ENCODE measurements at places on chromosomes 7 and 10. TPM values are rescaled to one million over a fixed set of nuclear protein-coding genes. Genes with fewer than 3 reads are reported as not detected.

DNA sequence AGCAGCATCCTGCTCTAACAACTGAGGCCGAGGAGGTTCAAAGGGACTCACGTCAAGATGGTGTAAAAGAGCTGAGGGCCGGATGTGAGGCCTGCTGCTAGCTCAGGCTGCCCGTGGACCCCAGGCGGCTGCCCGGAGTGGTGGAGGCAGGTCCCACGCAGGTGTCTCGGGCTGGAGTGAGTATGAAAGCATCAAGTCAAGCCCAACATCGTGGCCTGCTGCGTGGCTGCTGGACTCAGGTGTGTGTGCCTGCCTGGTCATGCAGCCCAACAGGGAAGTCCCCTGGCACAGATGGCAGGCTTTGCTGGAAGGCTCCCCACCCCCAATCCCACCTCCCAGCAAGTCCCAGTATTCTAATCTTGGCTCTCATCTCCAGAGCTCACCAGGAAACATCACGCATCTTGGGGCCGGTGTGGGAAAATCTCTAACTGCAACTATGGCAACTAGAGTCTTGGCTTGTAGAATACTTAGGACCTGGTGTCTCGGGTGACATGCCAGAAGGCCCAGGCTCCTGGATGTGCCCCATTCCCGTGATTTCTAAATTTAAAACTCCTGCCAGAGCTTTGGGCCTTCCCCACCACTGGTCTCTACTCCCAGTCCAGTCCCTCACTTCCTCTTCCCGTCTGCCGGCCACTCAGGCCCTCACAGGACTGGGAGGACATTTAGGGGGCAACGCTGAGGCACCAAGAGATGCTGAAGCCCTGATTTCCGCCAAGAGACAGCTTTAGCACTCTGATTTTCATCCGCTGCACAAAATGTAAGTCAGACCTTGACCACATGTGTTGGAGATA, 85.9 kb downstream of the PRKAG2 start:
- DNase-seq: no peak

DNA sequence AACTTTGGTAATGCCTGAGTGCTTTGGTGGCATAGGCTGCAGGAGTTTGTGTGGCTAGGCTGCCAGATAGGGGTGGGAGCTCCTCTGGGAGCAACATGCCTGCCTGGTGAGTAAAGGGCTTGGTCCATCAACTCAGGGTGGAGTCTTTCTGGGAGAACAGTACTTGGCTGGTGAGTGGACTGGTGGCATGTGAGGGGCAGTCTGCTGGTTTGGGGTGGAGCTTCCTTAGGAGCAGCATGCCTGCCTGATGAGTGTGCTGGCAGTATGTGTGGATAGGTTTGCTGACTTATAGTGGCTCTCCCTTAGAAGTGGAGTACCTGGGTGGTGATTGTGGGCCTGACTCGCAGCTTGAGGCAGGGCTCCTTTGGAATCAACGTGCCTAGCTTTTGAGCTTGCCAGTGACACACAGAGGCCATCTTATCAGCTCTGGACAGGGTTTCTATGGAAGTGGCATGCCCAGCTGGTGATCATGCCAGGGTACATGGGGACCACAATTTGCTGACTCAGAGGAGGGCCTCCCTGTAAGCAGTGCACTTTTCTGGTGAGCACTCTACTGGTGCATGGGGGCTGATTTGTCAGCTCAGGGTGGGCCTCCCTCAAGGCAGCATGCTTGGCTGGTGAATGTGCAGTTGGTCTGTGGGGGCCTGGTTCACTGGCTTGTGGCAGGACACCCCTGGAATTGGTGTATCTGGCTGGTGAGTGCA, 35.0 kb upstream of the SRI start:
- no peak for DNase-seq

GRCh38 chr10:58755340-58755610, 242.6 kb downstream of the BICC1 start:
- peak; percentile 73 for DNase-seq

GRCh38 chr7:102897211-102897631, 15.6 kb upstream of the LRRC17 start:
- no peak for DNase-seq

GRCh38 chr7:43379210-43379609, 203.7 kb upstream of the STK17A start:
- no peak for DNase-seq

SUN3 gene
- total RNA-seq: not detected

- DNase-seq: no peak
Measured at GRCh38 chr10:124085680-124086079, 7.7 kb downstream of the CHST15 start.

- DNase-seq: peak; percentile 95
Measured at GRCh38 chr10:99845837-99846382, 63.5 kb downstream of the ABCC2 start.
